ENCODE measurements at places on chromosomes 1 and 21.

GRCh38 chr1:12177999-12178441, 11.2 kb downstream of the TNFRSF1B start:
- no peak for DNase-seq

DNA sequence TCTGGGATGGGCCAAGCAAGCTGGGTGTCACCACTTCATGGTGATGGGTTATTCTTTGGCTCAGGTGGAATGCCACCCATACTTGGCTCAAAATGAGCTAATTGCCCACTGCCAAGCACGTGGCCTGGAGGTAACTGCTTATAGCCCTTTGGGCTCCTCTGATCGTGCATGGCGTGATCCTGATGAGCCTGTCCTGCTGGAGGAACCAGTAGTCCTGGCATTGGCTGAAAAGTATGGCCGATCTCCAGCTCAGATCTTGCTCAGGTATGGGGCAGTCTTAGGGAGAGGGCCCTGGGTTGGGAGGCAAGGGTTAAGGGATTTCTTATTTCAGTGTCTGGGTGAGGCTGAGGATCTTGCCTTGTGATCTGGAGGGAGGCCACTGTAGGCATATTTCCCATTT, 15.4 kb upstream of the NASP start:
- DNase-seq, result no peak

GRCh38 chr1:59915516-59915915, 11.1 kb downstream of the CYP2J2 start:
- no peak for DNase-seq

DNA sequence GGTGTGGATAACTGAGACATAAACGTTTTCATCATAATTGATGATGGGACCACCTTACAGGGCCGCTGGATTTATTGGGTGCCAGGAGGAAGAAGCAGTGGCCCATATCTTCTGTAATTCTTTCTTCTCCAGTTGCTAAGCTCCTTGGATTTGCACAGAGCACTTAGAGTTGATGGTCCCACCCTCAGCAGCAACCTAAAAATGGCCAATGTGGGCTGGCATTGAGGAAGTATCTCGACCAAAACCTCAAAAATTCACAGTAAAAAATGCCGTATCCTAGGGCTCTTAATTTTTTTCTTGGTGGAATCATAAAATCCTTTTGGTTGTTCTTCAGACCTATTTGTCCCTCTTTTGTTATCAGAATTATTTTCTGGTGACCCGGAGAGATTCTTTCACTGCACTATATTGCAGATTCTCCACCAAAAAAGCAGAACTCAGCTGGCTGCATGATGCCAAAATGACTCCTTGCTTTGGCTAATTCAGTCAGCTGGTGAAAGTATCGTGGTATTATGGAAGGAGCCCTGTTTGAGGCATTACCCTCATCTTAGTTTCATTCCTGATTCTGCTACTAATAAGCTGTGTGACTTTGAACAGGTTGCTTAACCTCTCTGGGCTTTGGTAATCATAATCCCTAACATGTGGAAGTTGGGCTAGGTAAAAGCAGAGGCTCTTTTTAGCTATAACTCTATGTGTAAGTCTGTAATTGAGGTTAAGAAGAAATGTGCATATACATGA, 27.6 kb downstream of the KIRREL1 start:
- DNase-seq, result no peak

- no peak for DNase-seq
These were observed 10.7 kb upstream of the SH3BGRL3 start for GRCh38 chr1:26269198-26269550.

DNA sequence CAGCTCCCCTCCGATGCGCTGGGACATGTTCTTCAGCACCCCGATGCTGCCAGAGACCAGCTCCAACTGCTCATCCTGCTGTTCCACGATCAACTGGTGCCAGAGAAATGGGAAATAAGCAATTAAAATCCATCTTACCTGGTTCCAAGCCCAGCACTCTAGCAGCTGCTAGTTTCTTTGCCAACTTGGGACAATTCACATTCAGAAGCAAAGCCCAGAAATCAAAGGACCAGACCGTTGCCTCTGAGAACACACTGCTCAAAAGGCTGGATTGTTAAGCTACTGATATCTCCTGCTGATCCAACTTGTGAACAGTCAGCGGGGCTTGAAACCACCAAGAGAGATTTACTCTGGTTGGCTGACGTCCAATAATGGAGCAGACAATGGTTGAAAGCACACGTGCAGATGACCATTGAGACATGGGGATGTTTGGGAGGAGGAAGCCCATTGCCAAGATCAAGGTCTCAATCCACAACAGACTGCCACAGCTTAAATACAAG, 34.4 kb downstream of the STX6 start:
- DNase-seq, result no peak

DNA sequence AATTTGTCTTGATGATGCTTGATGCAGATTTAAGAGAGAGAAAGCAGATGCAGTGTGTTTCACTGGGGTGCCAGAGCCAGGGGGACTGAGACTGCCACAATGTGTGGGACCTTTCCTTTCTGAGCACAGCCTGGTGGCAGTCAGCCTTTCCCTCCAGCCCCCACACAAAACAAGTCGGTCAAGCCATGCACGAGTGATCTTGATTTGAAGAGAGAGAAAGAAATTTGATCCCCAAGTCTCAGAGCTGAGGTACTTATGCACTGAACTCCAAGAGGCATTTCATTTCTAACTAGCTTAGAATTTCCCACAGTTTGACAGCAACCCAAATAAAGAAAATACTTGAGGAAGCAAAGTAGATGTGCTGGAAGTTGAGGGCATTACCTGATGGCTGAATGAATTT, 193.8 kb downstream of the ST6GALNAC3 start:
- DNase-seq, result no peak

DNA sequence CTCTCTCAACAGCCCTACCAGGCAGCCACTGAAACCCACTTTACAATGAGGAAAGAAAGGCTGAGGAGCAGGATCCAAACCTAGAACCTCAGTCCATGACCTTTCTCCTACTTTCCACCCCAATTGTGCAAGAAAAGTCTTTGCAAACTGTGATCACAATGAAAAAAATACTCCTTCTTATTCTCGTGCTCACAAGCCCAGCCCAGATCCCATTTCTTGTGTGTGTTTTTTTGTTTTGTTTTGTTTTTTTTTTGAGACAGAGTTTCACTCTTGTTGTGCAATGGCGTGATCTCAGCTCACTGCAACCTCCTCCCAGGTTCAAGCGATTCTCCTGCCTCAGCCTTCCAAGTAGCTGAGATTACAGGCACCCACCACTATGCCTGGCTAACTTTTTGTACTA, 97.7 kb downstream of the CRYAA start:
- DNase-seq, result no peak

GRCh38 chr1:65319754-65320153, 10.4 kb downstream of the DNAJC6 start:
- no peak for DNase-seq

GRCh38 chr1:18583326-18583941, 47.2 kb upstream of the PAX7 start:
- DNase-seq, result no peak

- DNase-seq, result no peak
These were observed 26.4 kb upstream of the CLIC6 start for GRCh38 chr21:34642211-34643075.

- no peak for DNase-seq
These were observed 35.7 kb upstream of the PLA2G4A start for GRCh38 chr1:186792870-186793581.

GRCh38 chr1:227437495-227438008, 119.3 kb upstream of the CDC42BPA start:
- no peak for DNase-seq

DNA sequence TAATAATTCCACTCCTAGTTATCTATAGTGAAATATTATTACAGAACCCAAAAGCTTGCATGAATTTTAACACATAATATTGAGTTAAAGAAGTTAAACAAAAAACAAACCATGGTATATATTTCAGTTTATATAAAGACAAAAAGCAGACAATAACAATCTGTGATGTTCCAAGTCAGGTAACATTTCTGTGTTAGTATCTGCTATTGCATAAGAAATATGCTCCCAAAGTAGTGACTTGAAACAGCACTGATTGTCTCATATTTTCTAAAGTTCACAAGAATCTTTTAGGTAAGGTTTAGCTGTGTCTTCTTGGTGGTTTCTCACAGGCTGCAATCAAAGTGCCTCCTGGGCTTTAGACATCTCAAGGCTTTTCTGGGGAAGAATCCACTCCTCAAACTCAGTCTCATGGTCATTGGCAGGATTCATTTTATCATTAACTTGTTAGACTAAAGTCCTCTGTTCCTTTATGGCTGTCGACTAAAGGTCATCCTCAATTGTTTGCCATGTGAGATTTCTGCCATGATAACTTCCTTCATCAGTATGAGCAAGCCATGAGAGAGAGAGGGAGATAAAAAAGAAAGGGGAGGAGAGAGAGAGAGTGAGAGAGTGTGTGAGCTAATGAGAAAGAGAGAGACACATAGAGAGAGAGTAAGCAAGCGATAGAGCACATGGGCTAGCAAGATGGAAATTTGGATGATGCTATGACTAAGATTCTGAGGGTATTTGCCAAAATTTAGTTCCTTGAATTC, 19.9 kb downstream of the GBP1 start:
- no peak for DNase-seq
